ENCODE measurements at places on chromosomes 2 and 18.
A peak's percentile ranks its signal among the peaks of the same experiment; 100 is the strongest.

GRCh38 chr2:55357927-55358326 lies 61.7 kb downstream of the CCDC88A start:
- DNase-seq: no peak

DNA sequence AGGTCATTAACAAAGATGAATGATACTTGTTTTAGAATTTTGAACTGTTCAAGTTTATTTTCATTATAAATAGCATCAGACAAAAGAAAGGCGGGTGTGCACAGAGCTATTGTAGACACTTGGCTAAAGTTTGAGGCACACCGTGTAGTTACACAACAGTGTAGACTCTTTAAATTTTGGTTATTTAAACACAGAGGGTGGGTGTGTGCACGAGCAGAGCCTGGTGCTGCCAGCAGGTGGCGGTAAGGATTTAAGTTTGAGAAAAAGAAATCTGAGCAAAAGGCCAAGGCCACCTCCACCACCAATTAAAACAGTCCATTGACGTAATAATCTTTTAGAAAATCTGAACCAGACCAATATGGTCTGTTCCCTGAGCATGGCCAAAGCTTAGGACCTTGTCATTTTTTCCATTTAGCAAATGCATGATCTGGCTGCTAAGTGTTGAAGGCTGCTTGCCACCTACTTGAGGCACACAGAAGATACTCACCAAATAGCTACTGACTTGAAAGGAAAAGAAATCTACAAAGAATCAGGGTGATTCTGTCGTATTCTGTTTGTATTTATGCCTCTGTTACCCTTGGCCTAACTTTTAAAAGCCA lies 14.3 kb downstream of the COPS7B start:
- peak; percentile 58 for DNase-seq

GRCh38 chr18:36035253-36035652 lies 32.1 kb downstream of the RPRD1A start:
- no peak for DNase-seq

- DNase-seq: no peak
These were observed 148.7 kb upstream of the ATP5MC3 start for GRCh38 chr2:175330195-175330594.

- no peak for DNase-seq
These were observed 25.7 kb downstream of the G6PC2 start for GRCh38 chr2:168926621-168927386.

DNA sequence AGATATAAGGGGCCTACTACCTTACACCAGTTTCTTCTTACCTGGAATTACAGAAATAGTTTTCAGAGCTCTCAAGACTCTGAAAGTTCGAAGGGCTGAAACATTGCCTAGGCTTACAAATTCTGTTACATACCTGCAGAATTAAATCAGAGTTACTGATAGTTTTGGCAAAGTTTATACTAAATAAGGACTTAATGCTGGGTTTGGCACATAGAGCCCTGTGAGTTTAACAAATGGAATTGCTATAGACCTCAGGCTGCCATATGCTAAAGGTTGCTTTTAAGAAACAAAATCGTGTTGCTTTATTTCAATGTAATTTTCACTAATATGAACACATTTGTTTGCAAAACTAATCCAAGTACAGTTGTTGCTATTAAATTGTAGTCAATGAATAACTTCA lies 40.1 kb downstream of the SCN3A start:
- DNase-seq: no peak

Data from Calu3 (cell line).